ENCODE measurements at places on chromosomes 6 and 20.

DNA sequence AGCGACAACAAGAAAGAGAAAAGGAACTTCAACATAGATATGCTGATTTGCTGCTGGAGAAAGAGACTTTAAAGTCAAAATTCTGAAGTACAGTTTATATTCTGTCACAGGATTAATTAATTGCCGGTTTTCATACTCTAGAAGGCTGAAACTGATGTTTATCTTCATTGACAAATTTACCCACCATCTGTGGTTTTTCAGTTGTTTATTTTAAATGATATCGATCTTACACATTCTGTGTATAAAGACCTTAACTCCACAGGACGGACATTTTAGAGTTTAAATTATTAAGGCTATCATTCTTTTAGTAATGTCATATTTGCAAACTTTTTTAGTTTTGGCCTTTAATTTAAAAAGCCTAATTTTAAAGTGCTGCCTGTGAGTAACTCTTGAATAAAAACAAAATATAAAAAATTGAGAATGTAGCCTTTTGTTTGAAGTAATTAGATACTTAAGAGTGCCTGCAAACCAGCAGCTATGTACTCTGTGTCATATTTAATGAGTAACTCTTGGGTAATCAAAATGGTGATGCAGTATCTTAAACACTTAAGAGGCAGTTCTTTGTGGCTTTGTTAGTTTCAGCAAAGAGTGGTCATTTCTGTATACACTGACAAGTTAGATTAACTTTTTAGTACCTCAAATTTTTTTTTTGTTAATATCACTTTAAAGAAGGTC lies 59.3 kb downstream of the CDC5L start:
- no peak for DNase-seq

- DNase-seq = no peak
These were observed 72.0 kb upstream of the AFDN start for GRCh38 chr6:167754691-167755090.

DNA sequence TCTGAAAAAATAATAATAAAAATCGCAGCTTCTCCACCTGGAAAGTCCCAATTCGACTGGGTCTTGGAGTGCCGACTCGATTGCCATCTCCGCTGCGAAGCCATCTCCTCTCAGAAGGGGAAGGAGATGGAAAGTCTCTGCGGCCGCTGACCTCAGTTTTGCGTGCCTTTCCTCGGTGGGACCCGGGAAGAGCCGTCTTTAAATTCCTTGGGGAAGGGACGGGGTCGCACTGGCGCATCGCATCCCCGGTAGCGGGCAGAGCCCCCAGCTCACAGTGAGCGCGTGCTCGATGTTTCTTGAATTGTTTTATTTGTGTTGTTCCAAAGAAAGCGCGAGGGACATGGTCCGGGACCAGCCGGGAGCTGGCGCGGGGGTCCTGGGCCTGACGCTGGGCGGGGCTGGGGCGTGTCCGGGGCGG lies 270 bp upstream of the TIAM2 start:
- no peak for DNase-seq

- DNase-seq = no peak
These were observed 111.7 kb upstream of the NEDD9 start for GRCh38 chr6:11343963-11344723.

- no peak for DNase-seq
These were observed 89.5 kb downstream of the TIAM2 start for GRCh38 chr6:155084431-155085123.

DNA sequence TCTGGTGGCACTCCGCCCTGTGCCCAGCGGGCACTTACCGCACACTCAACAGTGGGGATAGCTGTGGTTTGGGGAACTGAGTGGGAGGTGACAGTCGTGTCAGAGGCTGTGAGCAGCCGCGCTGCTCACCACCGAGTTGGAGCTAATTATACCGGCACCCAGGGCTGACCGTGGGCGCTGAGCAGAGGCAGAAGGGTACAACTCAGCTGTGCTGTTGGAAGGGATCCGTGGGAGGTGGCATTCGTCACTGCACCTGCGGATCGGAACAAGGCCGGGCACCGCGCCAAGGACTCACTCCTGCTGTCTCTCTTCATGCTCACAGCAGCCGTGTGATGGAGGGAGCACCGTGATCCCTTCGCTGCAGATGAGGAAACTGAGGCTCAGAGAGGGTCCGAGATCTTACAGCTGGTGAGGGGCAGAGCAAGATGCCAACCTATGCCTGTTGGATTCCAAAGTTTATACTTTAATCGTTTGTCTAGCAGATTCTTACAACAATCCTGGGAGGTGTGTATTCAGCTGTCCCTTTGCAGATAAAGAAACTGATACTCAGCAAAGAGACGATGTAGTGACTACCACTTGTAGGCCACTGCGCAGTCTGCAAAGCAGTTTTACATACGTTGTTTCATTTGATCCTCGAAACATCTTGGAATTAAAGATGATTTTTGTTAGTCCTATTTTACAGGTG lies 713 bp upstream of the ELMO2 start:
- peak; percentile 80 for DNase-seq

GRCh38 chr6:133680994-133681393 lies 207.9 kb upstream of the TCF21 start:
- no peak for DNase-seq

- no peak for DNase-seq
These were observed 519 bp downstream of the MTRF1L start for GRCh38 chr6:153001767-153002612.

GRCh38 chr20:59120491-59120890 lies 43.1 kb upstream of the ZNF831 start:
- DNase-seq = no peak

- DNase-seq = no peak
These were observed 90.8 kb upstream of the OGFRL1 start for GRCh38 chr6:71197780-71198179.

DNA sequence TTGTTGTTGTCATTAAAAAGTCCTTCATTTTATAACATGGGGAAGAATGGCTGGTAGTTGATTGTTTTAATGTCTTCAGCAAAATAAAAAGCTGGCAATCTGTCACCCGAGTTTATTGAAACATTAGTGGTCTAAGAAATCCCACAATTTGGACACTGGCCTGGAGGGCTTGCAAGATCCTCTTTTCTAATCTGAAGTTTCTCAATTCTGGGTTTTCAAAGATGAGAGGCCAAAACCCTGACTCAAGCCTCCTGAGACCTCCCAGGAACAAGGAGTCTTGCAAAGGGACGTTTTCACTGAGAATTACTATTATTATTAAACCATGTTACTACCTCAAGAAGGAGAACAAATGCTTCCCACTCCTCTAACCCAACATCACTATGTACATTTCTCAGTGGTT lies 19.5 kb downstream of the MAP1LC3A start:
- DNase-seq = no peak

GRCh38 chr20:23362392-23363256 lies 642 bp downstream of the GZF1 start:
- peak; percentile 61 for DNase-seq

GRCh38 chr6:134074151-134075055 lies 22.0 kb upstream of the SLC2A12 start:
- DNase-seq = peak; percentile 58

DNA sequence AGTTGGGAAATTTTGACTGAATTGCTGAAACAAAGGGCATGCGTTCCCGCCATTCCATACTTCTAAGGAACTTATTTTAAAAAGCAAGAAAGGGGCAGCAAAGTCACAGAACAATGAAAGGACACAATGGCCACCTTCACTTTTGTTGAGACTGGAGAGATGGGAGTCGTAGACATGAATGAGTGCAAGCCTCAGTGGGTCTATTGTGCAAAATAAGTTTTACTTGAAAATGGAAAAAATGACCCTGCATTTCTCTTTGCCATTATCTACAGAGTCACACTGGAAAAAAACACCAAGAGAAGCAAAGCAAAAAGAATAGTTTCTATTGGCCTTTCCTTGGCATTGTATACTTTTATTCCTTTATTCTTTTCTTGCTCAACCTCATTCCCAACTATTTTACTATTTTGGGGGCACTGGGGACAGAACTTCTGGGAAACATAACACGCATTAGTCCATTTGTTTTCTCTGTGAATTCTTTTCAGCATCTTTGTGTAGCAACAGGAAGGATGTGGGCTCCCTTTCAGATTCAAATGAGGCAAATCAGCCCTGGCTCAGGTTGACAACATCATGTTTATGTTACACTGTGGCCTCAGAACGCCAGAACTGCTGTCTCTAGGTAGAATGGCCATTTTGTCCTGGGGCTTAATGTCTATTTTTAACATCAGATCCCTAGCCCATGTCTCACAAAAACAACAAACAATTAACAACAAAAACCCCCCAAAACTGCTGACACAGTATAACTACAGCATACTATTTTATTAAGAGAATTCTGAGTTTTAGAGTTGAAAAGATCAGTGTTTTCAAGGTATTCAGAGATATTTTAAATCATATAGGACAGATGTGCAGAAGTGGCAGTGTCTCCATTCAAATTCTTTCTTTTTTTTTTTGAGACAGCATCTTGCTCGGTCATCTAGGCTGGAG lies 122.2 kb downstream of the FYN start:
- no peak for DNase-seq

- DNase-seq = no peak
These were observed 45.0 kb upstream of the GGTLC1 start for GRCh38 chr20:24033565-24033964.

- no peak for DNase-seq
These were observed 1.4 kb downstream of the CST8 start for GRCh38 chr20:23492292-23492691.

DNA sequence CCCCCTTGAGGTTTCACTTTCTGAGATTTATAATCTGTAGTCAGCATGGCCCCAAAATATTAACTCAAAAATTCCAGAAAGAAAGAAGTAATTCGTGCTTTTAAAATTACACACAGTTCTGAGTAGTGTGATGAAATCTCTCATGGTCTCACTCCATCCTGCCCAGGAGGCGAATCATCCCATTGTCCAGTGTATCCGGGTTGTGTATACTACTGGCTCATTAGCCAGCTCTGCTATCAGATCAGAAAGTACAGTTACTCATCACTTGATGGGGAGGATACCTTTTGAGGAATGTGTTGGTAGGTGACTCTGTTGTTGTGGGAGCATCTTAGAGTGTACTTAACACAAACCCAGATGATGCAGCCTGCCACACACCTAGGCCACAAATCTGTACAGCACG lies 65.2 kb downstream of the CDC5L start:
- DNase-seq = no peak

DNA sequence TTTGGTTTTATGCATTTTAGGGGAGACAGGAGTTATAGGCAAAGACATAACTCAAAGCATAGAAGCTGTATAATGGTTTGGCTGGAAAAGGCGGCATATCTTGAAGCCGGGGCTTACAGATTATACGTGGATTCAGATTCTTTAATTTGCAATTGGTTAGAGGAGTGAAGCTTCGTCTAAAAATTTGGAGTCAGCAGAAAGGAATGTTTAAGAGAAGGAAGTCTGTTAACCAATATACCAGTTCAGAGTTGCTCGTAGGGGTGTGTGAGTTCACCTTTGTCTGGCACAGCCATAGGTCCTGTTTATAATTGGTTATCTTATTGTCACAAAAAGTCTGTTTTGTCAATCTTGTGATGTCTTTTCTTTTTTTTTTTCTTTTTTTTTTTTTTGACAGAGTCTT lies 8.9 kb downstream of the ARHGAP40 start:
- no peak for DNase-seq

DNA sequence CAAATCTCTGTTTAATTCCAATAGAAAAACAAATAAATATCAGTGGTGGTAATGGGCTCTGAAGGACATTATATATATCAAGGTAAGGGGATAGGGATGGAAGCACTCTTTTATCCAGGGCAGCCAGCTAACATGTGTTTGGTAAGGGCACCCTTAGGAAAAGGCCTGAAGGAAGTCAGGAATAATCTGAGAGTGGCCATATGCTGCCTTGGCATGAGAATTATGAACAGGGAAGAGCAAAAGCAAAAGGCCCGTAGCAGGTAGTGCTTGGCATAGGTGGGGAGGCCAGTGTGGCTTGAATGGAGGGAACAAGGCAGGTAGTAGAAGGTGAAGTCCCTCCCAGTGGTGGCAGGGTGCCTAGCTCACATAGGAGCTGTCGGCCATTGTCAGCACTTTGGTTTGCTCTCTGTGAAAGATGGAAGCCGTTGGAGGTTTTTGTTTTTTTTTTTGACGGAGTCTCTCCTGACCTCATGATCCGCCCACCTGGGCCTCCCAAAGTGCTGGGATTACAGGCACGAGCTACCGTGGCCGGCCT lies 39.6 kb upstream of the CSE1L start:
- DNase-seq = no peak

GRCh38 chr20:50346374-50347283 lies 156.0 kb downstream of the CEBPB start:
- DNase-seq = peak; percentile 83

DNA sequence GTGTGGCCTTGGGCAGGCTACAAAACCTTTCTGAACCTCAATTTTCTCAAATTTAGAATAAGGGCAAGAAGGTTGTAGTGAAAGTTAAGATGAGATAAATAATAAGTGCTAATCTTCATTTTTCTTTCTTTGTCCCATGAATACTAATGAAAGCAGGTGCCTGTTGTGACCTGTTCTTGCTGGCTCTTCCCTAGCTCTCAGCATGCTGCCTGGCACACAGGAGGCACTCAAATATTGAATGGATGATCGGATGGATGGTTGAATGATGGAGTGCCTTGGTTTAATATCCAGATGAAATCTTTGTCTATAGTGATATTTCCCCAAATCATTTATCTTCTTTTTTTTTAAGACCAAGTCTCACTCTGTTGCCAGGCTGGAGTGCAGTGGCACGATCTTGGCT lies 15.0 kb downstream of the PBOV1 start:
- DNase-seq = no peak

GRCh38 chr6:128438393-128438792 lies 82.0 kb downstream of the PTPRK start:
- peak; percentile 77 for DNase-seq

GRCh38 chr6:63804381-63804956 lies 168.9 kb downstream of the PHF3 start:
- DNase-seq = no peak

DNA sequence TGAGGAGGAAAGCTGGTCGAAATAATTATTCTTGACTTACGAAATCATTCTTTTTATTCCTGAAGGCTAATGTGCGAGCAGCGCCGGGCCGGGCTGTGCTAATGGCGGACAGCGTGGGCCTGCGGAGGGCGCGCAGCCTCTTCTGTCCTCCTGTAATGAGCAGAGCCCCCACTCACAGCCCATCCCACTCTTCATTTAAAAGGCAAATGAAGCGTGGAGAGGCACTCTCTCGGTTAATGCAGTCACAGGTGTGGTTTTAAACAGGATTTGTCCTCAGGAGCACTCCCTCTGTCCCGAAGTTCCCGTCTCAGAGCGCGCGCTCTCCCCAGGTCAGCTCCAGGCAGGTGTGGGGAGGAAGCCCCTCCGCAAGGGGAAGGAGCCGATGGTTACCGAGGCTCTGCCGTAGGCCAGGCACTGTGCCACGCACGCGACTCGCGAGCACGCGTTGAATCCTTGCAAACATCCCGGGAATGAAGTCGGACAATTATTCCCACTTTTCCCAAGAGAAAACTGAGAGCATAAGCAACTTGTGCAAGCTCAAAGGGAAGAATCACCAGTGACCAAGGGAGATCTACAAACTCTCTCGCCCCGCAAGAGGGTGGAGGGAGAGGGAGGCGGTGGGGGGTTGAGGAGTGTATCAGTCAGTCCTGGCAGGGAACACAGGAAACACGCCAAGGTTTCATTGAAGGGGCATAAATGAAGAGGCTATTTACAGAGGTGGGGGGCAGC lies 35.5 kb upstream of the ZFAND3 start:
- DNase-seq = peak; percentile 25

GRCh38 chr6:139257821-139258398 lies 33.9 kb downstream of the TXLNB start:
- no peak for DNase-seq

All from NCI-H1105 (cell line).